ENCODE measurements at places on chromosomes 2 and 18.

DNA sequence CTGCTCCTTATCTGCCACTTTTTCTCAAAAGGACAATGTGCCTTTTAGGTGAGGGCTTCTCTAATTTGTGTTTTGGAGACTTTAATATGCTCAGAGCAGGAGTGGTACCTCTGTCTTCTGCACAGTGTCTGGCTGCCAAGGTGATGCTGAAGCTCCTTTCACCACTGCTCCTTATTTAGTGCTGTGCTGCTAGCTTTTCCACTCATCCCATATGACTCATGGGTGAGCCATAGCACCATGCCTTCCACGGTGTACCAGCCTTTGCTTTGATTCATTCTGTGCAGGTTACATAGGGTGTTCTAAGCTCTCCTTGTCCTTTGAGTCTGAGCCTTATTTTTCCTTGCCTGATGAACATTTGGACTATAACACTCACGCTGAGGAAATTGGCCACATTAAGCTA is 202.4 kb downstream of the ARL6IP6 start:
- peak; percentile 36 for DNase-seq

- DNase-seq: no peak
Measured at GRCh38 chr2:235870515-235870914, 297.7 kb downstream of the GBX2 start.

DNA sequence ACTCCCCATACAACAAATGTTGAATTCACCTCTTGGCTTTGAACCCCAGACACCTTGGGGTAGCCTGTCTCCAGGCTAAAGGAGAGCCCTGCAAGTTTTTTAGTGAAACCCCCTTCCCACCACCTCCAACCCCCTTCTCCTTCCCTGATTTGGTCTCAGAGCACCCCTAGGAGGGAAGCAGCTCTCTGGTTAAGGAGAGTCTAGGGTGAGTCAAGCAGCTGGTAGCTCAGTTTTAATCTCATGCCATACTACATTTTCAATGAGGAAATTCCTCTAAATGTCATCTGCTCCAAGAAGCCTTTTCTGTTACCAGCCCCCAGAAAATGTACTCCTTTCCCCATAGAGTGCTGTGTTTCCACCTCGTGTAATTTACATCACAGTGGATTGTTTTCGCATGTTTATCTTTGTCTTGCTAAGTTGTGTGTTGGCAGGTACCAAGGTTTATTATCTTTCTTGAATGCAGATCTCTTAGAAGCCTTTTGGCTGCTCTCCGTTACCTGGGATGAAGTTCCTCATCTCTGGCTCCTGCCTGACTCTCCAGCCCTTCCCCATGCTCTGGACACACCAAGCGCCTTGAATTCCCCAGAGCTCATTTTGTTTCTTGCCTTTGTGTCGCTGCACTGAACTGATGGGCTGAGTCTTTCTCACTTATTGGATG is 82.2 kb downstream of the ASAP2 start:
- no peak for DNase-seq

- no peak for DNase-seq
Measured at GRCh38 chr18:59810183-59810582, 89.6 kb upstream of the PMAIP1 start.

- no peak for DNase-seq
Measured at GRCh38 chr18:2905854-2906703, 59.3 kb downstream of the EMILIN2 start.

- no peak for DNase-seq
Measured at GRCh38 chr2:205811387-205811786, 129.1 kb downstream of the NRP2 start.

- DNase-seq: no peak
Measured at GRCh38 chr2:22209545-22209944, 1085.8 kb downstream of the TDRD15 start.

DNA sequence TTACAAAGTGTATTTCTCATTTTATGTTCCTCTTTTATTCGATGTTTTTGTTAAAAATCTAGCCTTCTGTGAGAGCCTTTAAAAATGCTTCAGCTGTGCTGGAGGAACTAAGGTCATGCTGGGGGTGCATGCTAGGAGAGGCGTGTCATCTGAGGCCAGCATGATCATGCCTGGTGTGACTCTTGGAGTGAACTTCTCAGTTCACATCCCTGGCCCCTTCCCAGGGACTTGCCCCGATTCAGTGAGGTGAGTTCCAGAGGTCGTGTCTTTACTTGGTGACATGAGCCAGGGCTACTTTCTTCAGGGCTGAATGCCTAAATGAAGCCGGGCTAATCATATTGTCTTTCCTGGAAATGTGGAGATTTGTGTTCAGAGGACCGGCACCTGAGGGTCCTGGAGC is 264.9 kb downstream of the MREG start:
- no peak for DNase-seq

DNA sequence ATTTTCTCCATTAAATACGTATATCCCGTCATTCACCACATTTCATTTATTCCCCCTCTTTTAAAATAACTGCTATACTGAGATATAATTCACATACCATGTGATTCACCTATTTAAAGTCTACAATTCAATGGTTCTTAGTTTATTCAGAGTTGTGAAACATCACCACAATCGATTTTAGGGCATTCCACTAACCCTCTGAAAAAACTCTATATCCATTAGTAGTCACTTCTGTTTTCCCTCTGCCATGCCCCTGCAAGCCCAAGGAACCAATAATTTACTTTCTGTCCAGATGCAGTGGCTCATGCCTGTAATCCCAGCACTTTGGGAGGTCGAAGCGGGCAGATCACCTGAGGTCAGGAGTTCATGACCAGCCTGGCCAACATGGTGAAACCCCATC is 95.5 kb upstream of the FZD5 start:
- no peak for DNase-seq

- DNase-seq: no peak
Measured at GRCh38 chr2:31380243-31380642, 34.3 kb downstream of the XDH start.

DNA sequence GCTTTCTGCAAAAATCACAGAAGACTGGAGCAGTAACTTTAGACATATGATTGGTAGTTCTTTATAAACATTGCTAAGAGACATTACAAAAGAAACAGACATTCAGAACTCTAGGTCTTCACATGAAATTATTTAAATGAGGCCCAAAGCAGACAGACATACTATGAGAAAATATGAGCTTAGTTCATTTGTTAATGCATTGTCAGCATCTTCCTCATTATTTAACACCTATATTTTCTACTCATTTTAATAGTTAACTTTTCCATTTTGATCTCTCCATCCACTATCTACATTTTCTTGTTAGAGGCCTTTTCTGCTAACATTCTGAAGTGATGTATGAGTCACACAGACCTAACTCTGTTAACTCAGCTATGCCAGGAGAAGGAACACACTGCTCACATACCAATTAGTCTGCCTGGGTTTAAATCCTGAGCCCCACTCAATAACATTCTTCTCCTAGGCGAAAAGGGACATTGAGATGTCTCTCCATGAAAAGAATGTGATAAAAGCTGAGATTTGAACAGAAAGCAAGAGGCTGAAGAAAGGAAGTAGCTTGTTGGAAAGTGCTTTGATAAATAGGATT is 400.3 kb upstream of the PKDCC start:
- no peak for DNase-seq

- DNase-seq: no peak
Measured at GRCh38 chr2:54406031-54406430, 50.1 kb upstream of the SPTBN1 start.

DNA sequence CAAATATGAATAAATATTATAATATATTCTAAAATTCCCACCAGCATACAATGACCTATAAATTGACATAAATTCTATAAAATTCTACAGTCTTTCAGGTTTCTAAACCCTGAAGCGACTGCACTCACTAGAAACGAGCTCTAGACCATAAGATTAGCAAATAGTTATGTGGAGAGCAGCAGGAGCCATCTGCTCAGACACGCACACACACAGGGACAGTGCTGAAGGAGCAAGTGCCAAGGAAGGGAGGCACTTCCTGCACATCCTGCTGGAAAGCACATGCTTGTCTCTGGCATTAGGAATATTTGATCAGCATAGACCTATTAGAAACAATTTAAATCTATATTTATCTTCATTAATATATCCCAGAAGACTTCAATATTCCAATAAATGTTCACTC is 713.9 kb upstream of the CDH2 start:
- no peak for DNase-seq

GRCh38 chr2:99987160-99987559 is 155.2 kb downstream of the AFF3 start:
- no peak for DNase-seq

- no peak for DNase-seq
Measured at GRCh38 chr18:6607343-6607742, 122.2 kb upstream of the ARHGAP28 start.

DNA sequence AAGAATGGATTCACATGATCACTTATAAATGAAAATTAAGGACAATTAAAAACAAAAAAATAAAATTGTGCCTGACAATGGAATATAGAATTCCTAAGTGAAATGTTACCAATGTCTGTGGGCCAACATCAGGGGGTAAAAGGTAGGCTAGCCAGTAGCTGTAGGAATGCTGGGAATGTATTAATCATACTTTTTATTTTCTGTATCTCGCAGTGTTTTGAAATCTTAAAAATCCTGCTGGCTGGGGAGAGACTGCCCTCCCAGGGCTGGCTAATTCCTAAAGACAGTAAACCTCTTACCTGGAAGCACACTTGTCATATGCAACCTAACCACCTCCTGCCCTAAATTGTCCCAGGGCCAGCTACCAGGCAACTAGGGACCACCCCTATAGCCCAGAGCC is 69.8 kb downstream of the REV1 start:
- DNase-seq: peak; percentile 70

GRCh38 chr2:60116161-60116875 is 437.1 kb downstream of the BCL11A start:
- DNase-seq: no peak

- no peak for DNase-seq
Measured at GRCh38 chr2:21461754-21462240, 338.0 kb downstream of the TDRD15 start.

GRCh38 chr18:58599106-58599505 is 29.8 kb downstream of the ALPK2 start:
- no peak for DNase-seq

Measured in HS-5 (cell line).